ENCODE measurements at places on chromosomes 3 and 15.

- no peak for DNase-seq
These were observed 39.8 kb upstream of the FGF7 start for GRCh38 chr15:49383266-49383665.

DNA sequence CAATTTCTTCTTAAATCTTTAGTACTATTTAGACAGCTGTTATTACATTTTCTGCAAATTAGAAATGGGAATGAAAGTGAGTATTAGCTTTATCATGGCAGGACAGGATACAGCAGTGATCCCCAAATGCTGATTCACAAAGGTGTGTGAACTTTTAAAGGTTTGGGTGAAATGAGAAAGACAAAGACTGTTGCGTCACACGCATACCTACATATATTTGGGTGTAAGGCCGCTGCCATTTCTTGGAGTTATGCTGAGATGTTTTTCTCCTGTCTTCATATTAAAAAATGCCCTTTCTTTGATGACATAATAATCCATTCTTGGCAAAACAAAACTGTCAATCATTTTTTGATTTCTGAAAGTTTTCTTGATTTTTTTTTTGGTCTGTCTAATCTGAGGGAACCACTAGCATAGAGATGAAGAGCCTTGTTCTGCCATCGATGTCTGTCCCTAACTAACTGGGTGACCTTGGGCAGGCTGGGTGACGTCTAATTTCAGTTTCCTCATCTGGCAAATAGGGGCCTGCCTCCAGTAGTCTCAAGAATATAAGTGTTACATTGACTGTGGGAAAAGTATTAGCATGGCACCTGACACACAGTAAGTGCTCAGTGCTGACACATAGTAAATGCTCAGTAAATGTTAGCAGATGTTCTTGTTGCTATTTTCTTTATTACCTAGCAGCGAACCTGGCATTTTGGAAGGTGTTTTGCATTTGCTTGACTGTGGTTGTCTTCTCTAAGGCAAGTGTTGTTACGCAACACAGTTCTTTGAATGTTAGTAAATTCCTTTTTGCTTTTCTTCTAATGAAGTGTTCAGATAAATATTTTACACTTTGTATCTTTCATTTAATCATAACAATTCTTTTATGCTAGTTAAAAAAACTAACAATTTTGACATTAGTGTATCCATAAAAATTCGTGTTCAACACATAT is 5.0 kb downstream of the MITF start:
- DNase-seq = no peak

- no peak for DNase-seq
These were observed 17.4 kb downstream of the ITGA11 start for GRCh38 chr15:68414591-68414990.

DNA sequence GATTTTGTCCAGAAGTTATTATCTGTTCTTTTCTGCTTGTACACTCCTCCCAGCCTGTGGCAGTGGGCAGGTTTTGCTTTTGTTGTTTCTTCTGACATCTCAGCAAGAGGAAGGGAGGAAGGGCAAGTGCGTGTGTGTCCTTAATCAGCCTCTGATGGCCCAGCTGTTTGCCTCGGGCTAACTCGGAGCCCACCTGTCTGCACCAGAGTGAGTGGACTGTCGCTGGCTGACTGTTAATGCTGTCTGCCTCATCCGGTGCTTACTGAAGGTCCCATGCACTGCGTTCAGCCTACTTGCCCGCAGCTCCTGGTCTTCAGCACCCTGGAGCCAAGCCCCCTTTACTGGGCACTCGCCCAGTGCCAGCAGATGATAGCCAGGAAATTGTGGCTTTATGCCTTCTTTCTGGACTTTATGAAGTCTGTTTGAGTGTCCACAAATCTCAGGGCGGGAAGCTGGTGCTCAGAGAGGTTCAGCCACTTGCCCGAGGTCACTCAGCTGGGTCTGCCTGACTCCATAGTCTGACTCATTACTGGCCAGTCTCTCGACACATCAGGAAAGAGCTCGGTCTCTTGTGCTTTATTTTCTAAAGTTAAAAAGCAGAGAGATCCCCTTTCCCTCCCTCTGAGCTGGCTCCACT is 89.5 kb downstream of the CHRNA7 start:
- no peak for DNase-seq

- DNase-seq = no peak
These were observed 359.8 kb downstream of the C3orf38 start for GRCh38 chr3:88509582-88509981.

DNA sequence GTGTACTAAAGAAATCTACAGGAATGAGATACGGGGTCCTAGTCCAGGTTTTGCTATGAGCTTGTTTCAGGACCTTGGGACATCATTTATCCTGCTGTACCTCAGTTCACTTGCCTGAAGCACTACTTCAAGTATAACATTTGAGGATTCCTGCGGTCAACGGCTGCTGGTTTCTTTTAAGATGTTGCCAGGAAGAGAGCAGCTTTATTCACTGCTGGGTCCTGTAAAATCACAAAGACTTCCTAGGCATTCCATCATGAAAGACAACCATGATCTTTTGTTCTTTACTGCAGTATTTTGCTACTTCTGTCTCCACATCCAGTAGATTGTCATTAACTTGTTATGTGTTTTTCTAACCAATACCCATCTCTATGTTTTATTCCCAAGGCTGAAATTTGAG is 61.0 kb upstream of the PYDC2 start:
- no peak for DNase-seq

GRCh38 chr15:68781766-68782588 is 38.7 kb downstream of the ANP32A start:
- no peak for DNase-seq

- no peak for DNase-seq
These were observed 37.7 kb downstream of the MESD start for GRCh38 chr15:80951941-80952340.

GRCh38 chr3:99663977-99664376 is 25.6 kb downstream of the COL8A1 start:
- DNase-seq = no peak

DNA sequence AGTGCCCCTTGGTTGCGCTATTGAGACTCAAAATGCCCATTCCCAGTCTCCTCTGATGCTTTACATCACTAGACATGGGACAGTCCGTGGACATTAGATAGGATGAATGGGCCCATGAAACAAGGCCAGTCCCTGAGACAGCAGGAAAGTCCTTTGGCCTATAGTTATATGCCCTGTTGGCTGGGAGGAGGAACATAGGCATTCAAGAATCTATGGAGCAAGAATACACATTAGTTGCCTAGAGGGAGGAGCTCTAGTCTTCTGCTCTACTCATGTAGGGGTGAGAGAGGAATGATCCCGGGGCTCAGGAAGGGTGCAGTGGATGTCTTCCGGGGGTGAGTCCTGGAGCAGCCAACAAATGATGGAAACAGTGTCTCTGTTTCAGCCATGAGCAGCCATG is 58.0 kb upstream of the LRTM1 start:
- no peak for DNase-seq

DNA sequence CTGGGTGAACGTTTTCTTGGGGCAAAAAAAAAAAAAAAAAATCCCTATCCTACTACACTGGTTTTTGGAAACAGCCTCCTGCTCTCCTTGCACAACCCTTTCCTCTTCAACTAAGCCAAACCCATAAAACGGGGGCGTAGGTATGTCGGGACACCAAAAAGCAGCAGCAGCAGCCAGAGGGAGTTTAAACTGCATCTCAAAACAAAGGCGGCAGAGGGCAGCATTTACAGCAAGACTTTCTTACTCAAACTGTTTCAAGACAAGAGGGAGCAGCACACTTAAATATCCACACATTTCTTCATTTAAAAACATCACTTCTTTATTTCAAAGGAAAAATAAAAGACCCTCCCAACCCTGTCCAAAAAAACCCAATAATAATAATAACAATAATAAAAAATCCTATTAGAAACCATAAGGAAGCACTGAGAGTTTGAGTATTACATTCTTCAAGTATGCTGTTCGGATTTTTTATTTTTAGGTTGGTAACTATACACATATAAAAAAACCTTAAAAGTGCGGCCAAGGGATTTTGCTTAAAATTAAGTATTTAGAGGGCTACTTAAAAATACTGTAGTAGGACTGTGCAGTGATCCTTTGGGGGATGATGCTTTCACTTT is 43.9 kb upstream of the PLXND1 start:
- DNase-seq = peak; percentile 32

DNA sequence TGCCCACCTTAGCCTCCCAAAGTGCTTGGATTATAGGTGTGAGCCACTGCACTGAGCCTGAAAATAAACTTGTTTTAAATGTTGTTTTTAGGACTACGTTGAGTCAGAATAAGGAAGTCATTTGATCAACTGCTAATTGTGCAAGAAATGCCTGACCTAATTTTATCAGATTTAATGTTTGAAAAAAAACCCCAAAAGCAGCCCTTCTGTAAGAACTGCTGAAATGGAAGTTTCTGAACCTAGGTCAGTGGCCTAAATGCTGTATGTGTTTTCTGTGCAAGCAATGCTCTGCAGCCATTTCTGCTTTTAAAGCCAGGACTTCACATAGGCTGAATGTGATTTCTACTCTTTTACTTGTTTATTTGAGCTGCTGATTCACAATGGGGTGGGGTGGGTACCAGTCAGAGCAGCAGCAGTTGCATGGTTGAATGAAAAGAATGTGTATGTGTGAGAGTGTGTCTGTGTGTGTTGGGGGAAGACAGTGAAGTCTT is 6.6 kb downstream of the GPX1 start:
- DNase-seq = no peak

DNA sequence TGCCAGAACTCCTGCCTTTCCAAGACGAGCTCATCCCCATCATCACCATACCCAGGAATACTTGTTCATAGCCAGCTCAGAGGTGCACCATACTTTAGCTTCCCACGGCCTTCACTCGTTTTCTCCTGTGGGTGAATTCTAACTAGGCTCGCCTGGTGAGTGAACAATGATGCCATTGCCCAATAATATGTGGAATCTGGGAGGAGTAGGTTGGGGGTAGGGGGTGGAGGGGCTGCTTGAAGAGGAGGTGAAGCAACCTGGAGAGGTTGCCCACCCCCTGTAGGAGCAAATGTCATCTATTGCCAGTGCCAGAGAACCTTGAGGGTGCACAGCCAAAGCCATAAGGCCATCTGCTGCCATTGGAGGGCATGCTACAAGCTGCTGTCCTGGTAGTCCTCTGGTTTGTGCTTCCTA is 592 bp upstream of the ZNF445 start:
- DNase-seq = no peak

DNA sequence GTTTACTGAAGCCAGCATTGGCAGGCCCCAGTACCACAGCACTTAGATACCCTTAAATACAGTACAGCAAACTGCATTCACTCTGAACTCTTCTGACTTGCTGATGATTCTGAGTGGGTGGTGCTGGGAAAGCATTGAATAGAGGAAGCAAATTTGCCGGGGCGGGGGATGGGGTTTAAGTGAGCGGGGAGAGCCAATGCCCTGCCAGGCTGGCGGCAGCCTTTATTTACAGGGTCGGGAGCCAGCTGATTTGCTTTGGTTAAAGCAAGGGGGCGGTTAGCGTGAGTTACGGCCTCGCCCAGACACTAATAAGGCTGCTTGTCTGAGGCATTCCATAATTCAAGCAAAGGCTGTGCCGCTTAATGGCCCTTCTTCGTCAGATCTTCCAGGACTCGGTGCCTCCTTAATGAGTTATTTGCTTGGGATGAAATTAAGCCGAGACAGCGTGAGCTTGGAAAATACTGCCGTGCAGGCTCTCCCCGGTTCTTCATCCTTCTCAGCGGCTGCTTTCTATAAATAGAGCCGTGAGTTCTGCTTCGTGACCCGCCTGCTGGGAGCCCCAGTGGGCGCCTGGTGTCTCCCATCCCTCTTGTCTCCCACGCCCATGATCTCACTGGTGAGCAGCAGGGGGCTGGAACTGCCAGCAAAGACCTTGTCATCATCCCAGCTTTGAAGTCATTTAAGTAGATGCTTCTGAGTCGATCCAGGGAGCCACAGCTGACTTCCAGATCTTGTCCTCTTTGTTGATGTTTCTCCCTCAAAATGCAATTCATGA is 25.8 kb downstream of the SPSB4 start:
- DNase-seq = peak; percentile 2

DNA sequence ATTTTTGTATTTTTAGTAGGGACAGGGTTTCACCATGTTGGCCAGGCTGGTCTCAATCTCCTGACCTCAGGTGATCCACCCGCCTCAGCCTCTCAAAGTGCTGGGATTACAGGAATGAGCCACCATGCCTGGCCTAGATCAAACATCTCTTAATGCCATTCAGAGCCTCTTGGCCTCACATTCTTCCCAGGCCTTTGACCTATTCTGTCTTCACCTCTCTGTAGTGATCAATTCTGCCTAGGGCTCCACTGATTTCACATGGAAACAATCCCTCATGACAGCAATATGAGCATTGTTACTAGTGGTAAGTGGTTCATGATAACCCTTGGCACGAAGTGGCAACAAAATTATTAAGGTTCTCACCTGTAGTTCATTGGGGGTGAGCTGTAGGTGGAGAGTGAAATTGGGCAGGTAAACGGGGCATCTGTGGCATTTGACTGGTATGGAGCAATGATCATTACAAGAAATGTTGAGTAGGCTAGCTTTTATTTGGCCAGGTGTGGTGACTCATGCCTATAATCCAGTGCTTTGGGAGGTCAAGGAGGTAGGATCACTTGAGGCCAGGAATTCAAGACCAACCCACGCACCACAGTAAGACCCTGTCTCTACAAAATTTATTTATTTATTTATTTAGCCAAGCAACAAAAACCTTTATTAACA is 4.8 kb upstream of the ARPIN start:
- no peak for DNase-seq

- DNase-seq = no peak
These were observed 23.4 kb upstream of the PPARG start for GRCh38 chr3:12265508-12265907.

GRCh38 chr3:19822805-19823204 is 111.2 kb downstream of the EFHB start:
- DNase-seq = no peak

DNA sequence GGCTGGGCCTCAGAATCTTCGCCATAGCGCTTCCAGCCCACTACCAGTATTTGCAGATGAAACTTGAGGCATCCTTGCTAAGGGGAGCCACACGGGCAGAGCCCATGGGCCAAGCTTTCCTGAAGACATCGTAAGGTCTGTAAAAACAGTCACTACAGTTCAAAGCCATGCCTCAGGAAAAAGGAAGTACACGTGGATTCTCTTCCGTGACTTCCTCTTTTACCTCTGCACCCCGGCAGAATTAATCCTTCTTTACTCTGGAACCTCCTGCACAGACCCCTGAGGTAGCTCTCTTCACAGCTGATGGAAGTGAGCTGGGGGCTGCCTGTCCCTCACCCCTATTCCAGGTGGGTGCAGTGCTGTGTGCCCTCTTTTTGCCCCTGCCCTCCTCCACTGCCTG is 129.2 kb downstream of the CHDH start:
- DNase-seq = no peak

- no peak for DNase-seq
These were observed 39.5 kb downstream of the STARD5 start for GRCh38 chr15:81284256-81285031.

DNA sequence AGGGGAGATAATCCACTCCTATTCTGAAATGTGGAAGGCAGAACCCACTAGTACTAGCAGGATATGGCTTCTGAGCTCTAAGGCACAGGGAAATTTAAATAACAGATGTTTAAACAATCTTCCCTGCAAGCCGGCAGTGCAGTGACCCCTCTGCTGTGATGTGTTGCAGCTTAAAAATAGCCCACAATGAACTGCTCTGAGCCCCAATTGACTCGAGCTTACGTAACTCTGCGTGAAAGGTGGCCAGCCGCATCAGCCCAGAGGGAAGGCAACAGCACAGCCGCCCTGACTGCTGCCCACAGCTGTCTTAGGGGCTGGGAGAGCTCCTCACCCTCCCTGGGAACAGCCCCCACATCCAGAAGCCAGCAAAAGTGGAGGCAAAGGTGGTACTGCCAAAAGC is 12.5 kb upstream of the CAMKV start:
- no peak for DNase-seq
